ENCODE measurements at places on chromosomes 5 and 9. TPM values are rescaled to one million over a fixed set of nuclear protein-coding genes. Genes with fewer than 3 reads are reported as not detected.

C5orf52 gene
- not detected for total RNA-seq

LCN9 gene
- total RNA-seq: not detected

POU5F2 gene
- total RNA-seq: 0.15 TPM

SERF1A gene
- total RNA-seq: 0.59 TPM

OR1L8 gene
- 0.10 TPM for total RNA-seq

MLANA gene
- total RNA-seq: not detected

TNFSF15 gene
- 0.13 TPM for total RNA-seq

UNC5A gene
- total RNA-seq: 1.1 TPM

SLC36A2 gene
- total RNA-seq: not detected

DOCK2 gene
- total RNA-seq: 1.1 TPM

SLC25A2 gene
- 0.15 TPM for total RNA-seq

PCDHA9 gene
- total RNA-seq: 0.13 TPM

NR5A1 gene
- total RNA-seq: not detected

PRRX2 gene
- total RNA-seq: 0.20 TPM

Measured in mammary microvascular endothelial cell (primary cell).